Astrocyte of the hippocampus (primary cell): ENCODE measurements at places on chromosomes 3 and 15.

DNA sequence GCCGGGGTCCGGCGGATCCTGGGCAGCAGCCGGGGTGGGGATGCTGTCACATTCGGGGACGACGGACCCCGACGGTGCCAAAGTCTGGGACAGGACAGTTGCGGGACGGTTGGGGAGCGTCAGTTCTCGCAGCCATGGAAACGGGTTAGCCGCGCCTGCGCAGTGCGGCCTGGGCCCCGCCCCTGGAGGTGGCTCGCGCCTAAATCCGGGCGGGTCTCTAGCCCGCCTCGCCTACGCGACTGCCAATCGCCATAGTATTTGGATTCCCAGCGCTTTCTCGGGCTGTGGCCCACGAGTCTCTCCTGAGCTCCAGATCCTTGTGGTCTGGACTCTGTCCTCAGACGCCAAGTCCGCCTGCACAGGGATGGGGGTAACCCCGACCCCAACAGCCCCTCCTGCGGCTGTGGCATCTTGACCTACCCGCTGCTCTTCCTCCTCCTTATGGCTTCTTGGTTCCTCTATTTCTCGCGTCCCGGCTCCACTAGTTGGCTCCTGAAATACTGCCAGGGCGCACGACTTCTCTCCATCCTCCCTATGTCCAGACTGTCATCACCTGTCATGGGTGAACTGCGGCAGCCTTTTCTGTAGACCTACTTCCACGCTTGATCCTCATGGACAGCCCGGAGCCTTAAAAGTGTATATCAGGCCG lies at the start of gene ZMYND10:
TSS of gene ZMYND10 (minus strand) at position 147 of the 649 bp plus-strand sequence. CDS start 153 bp downstream, outside the sequence.
- DNase-seq: peak; percentile 65

- no peak for DNase-seq
Observed at GRCh38 chr3:138496436-138496835, 62.0 kb downstream of the ESYT3 start.

DNA sequence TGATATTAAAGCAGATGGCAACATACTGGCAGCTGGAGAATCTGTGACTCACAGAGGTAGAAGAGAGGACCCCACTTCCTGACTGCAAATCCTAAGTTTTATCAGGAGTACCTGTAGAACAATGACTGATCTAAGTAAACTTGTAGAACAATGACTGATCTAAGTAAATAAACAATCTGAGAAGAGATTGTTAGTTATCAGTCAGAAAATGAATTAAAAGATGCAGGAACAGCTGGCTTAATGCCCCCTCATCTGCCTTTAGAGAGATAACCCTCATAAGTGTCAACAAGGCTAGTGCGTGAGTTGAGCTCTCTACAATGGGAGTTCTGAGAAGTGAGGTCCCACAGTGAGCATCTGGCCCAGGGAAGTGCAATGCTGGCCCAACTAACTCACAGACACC lies 14.6 kb downstream of the ACAD11 start:
- no peak for DNase-seq

- DNase-seq: no peak
Observed at GRCh38 chr15:68277131-68277602, 378 bp upstream of the FEM1B start.
